Breast epithelium (tissue), 4 donors: ENCODE measurements at places on chromosomes 2 and 18. TPM values are rescaled to one million over a fixed set of nuclear protein-coding genes. Genes with fewer than 3 reads are reported as not detected.

- DNase-seq, result no peak
Observed at GRCh38 chr18:24603151-24603550, 142.7 kb downstream of the HRH4 start.

DNA sequence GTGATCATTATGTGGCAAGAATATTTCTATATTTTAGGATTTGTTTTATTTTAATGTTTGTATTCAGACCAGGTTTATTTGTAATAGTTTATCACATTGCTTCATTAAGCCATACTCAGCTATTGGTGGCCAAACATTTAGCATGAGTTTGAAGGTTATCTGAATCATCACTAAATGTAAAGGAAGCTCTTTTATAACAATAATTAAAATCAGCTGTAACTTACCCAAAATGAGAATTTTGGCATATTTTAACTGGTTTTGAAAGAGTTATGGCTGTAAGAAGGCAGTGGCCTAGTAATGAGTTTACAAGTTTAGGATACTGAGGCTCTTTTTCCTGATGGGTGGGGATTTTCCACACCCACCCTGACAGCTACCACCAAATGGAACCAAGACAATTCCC is 177.8 kb downstream of the EN1 start:
- no peak for DNase-seq

The RFTN2 gene
- 21.1 TPM for total RNA-seq

GRCh38 chr2:64941801-64942200 is 47.4 kb upstream of the SLC1A4 start:
- DNase-seq, result no peak

GRCh38 chr2:120251078-120251477 is 1.6 kb upstream of the RALB start:
- no peak for DNase-seq

The OBSL1 gene
- total RNA-seq, result 91.9 TPM

The GULP1 gene
- total RNA-seq, result 16.5 TPM

DNA sequence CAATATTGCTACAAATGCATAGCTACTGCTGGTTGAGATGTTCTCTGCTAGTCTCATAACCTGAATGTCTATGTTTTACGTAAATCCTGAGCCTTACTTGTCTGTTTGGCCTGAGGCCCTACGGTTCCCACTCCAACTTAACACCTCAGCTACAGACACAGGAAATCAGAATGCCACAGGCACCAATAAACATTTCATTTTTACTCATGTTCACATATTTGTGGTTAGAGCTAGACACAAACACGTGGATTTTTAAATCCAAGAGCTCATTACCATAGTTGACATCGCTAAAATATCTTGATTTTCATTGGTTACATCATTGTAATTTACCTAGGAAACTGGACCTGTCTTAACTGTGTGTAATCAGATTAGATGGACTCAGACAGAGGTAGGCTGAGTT is 263.8 kb upstream of the CDH19 start:
- no peak for DNase-seq

The ANKRD62 gene
- not detected for total RNA-seq

DNA sequence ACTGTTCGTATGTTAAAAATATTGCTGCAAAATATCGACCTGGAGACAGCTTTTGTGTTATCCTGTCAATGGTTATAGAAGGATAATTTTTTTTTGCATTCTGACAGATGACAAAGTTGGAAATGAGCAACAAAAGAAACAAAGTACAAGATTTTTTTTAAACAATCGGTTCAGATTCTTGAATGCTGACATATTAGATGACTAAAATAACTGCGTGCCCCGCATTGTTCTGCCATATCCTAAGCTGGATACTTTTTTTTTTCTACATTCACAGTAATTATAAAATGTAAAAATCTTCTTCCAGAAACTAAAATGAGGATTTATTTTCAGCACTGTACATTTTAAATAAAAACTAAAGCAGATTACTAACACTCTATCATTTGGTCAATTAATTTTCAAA is 67.1 kb downstream of the ABCG8 start:
- DNase-seq, result no peak

DNA sequence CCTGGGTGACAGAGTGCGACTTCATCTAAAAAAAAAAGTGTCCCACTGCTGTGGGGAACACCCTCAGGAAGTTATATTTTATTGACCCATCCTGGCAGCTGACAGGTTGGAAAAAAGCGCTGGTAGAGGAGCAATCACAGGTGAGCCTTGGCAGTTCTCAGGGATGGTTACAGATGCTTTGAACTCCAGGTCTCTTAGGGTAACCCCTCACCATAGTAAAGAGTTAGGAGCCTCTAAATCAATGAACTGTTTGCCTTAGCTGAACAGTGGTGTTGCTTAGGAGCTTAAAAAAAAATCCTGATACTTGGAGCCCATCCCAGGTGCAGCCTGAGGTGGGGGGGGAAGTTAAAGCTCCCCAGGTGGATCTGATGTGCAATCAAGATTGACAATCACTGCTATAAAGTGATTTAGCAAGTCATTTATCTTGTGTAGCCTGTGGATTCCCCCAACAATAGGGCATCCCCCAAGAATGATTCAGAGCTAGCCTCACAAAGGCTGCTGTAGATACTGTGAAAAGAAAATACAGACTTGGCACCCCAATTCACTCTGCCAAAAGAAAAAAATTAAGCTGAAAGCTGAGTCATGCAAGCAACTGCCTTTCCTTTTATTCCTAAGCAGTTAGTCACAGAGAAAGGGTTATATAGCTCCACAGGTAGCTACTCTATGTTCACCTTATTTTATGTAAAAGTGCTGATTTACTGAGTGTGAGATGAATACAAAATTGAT is 14.8 kb downstream of the SLC16A14 start:
- no peak for DNase-seq

The KIDINS220 gene
- 87.2 TPM for total RNA-seq

DNA sequence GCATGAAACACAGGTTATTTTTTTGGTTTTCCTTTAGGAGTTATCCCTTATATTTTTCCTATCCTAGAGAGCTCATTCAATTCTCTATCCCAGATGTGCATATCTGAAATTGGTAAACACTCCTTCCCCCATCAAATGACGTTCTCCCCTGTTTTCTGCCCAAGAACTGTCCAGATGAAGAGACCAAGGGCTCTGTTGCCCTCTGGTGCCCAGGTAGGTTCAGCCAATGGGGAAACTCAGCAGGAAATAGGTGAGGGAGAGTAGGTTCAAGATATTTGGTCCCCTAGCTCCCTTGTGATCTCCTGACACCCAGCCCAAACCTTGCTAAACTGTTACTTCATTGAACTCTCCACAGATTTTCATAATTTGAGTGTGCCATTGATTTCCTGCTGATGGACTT is 14.1 kb upstream of the INO80C start:
- no peak for DNase-seq
